ENCODE measurements at places on chromosomes 2 and 18.

DNA sequence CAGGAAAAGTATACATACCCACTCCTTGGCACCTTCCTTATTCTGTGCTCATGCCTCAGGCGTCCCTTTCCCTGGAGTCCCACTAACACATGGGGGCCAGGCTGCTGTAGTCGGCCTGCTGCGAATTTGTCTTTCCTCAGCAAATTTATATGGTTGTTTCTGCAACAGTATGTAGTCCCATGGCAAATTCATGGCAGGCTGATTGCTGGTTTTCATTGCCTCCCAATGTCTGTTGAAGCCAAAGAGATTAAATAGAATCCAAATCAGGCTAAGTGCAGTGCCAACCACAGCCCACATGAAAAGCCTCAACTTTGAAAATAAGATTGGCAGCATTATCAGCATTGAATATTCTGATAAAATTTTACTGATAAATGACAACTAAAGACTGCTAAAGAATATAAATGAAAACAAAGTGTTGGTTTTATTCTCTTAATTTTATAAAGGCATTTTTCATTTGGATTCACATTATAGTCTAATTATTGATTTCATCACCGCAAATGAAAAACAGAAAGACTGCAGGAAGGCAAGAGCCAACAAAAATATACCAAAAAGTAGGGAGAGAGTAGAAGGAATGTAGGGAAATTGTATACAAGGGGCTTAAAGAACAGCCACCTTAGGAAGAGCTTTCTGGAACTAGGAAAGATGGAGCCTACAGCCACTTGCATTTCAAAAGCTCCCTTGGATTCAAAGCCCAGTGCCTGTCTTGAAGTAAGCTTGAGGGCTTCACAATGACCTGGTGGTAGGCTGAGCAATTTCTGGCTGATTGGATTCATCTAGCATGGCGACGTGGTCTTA, 283.7 kb upstream of the MMADHC start:
- no peak for DNase-seq
- H3K27me3 ChIP-seq, result no peaks in the 10 kb centered on the region
- no peak overlapping the region for H3K27ac ChIP-seq
- no peaks in the 10 kb centered on the region for H3K36me3 ChIP-seq

DNA sequence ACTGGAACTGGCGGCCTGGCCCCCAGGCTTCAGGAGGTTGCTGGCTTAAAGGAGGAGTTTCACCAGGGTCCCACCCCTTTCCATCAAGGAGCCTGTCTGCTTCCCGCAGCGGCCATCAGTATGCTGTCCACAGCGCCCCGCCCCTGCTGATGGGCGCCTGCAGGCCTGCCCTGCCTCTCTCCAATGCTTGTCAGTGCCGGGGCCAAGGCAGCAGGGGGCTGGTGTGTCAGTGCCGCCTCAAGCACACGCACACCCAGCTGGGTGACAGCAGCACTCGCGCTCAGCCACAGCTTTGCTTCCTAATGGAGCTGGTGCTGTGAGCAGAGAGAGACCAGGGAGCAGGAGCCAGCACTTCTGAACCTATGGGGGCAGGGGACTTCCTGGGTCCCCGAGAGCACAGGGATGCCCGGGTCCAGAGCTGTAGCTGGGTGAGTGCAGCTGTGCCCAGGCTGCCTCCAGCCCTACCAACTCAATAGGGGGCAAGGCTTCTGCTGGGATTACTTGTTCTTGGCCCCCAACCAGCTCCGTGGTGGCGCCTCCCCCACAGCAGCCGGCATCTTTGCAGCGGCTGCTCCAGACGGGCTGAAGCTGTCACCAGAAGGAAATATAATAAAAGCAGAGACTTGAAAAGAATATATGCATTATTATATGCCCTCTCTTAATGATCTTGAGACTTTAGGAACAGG, 377.2 kb upstream of the LRATD1 start:
- no peak overlapping the region for H3K27ac ChIP-seq
- H3K4me3 ChIP-seq, result no peak overlapping the region
- no peaks in the 10 kb centered on the region for H3K27me3 ChIP-seq
- DNase-seq, result no peak
- H3K4me1 ChIP-seq, result no peaks in the 10 kb centered on the region

- no peak overlapping the region for H3K27ac ChIP-seq
- H3K27me3 ChIP-seq, result peaks cover 4% of the 10 kb centered on the region
- H3K4me3 ChIP-seq, result no peak overlapping the region
Measured at GRCh38 chr18:8787371-8787670, 82.0 kb downstream of the MTCL1 start.

- no peak overlapping the region for H3K4me3 ChIP-seq
- H3K36me3 ChIP-seq, result peaks cover under 1% of the 10 kb centered on the region
- peaks cover 21% of the 10 kb centered on the region for H3K4me1 ChIP-seq
- no peak for DNase-seq
- H3K27ac ChIP-seq, result no peak overlapping the region
Measured at GRCh38 chr2:168650781-168651180, 151.7 kb upstream of the NOSTRIN start.

- DNase-seq, result no peak
- H3K4me1 ChIP-seq, result no peaks in the 10 kb centered on the region
- no peak overlapping the region for H3K27ac ChIP-seq
- H3K27me3 ChIP-seq, result no peaks in the 10 kb centered on the region
Measured at GRCh38 chr2:239084007-239084406, 236.1 kb downstream of the TWIST2 start.

DNA sequence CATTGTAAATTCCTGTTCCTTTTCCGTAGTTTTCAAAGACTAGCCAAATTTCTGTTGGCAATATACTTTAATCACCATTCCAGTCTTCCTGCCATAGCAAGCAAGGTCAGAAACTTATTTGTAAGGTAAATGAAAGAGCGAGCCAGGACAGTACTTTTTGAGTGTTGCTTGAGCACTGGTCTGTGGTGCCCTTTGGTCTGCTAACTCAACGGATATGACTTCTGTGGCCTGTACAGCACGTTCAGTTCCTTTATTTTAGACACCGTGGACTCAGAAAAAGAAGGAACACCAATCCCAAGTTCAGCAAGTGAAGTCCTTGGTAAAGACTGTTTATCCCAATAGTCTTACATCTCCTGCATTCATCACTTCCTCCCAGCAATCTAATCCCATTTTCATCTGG, 166.3 kb downstream of the MYO1B start:
- DNase-seq, result no peak
- H3K4me3 ChIP-seq, result no peak overlapping the region

DNA sequence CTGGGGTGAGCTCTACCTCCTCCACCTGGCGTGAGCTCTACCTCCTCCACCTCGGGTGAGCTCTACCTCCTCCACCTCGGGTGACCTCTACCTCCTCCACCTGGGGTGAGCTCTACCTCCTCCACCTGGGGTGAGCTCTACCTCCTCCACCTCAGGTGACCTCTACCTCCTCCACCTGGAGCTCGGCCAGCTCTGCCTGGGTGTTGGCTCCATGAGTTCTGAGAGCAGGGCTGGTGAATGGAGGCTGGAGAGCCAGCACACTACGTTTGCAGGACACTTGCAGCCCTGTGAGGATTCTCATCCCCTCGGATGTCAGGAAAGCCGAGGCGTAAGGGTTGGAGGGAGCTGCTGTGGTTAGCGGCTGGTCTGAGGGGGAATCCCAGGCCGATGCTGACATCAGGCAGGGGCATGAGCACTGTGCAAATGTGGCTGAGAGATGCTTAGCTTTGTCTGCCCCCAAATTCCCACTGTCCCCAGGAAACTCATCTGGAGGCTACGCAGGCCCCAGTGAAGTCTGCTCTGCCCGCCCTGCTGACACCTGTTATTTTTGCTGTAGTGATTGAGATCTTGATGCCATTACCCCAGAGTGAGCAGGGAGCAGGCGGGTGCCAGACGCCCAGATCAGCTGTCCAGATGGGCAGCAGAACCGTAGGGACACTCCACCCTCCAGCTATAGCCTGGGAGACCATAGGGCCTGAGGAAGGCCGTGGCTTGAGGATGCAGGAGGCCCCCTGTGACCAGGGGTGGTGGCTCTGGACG, 3.3 kb downstream of the CROCC2 start:
- H3K27me3 ChIP-seq, result peaks cover 27% of the 10 kb centered on the region
- H3K36me3 ChIP-seq, result no peaks in the 10 kb centered on the region
- no peak overlapping the region for H3K27ac ChIP-seq
- H3K4me1 ChIP-seq, result no peaks in the 10 kb centered on the region

DNA sequence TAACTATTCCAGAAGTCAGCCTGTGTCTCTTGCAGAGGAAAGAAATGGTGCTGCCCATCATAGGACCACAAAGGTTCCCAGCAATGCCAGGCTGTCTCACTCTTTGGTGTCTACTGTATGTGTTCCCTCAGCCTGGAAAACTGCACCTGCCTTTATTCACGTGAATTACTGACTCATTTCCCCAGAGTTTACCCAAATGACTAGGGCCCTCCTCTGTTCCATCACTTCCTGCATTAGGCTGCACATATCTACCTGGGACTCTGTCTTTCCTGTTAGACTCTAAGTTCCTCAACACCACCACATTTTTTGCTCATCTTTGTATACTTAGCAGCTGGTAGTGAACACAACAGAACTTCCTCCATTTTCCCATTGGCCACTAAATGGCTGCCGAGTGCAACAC, 188.3 kb downstream of the FHOD3 start:
- H3K36me3 ChIP-seq, result no peaks in the 10 kb centered on the region
- H3K27ac ChIP-seq, result no peak overlapping the region
- peaks cover 16% of the 10 kb centered on the region for H3K27me3 ChIP-seq
- no peaks in the 10 kb centered on the region for H3K4me1 ChIP-seq

DNA sequence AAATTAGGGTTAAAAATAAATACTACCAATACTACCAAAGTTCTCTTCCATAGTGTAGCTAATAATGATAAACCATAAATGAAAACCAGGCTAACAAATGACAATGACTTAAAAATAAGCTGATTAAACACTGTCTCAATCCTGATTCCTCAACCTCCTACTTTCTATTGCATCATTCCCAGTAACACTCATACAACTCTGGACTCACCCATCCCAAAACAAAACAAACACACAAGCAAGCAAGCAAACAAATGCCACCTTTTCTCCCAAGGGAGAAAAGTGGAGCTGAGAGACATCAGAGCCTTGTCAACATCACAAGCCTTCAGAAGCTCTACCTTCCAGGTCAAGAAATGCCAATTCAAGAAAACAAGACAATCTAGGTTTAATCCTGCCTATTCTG, 620.7 kb downstream of the NYAP2 start:
- no peak for DNase-seq
- H3K27me3 ChIP-seq, result peaks cover 12% of the 10 kb centered on the region
- H3K4me3 ChIP-seq, result no peak overlapping the region
- H3K4me1 ChIP-seq, result peaks cover 14% of the 10 kb centered on the region

DNA sequence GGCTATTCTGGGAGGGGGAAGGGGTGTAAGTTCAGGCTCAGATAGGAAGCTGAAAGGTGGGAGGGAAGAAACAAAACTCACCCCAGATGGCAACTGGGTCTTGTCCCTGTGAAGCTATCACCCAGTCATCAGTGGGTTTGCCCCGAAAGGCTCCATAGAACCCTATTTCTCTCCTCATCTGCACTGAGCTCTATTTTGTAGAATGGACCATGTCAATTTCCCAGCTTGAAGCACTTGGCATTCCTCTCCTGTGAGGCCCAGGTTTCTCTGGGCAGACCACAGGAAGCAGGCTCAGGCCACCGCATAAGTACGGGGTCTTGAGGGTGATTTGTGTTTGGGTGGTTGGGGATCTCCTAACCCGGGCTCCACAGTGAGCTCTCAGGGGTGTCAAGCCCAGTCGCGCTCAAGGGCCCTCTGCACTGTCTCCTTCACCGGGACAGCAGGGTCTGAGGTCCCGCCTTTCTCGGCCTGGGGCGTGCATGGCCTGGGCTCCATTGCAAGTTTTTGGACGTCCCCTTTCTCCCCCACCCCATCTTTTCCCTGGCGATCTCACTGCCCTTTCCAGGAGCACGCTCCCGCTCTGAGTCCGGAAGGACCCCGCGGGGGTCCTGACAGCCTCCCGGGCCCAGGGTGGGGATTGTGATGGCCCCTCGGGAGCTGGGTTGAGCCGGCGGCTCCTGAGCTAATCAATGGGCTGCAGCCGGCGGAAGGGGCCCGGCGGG, 27.3 kb upstream of the NOTO start:
- H3K27ac ChIP-seq, result no peak overlapping the region
- peak overlapping the region; percentile 12 for H3K4me3 ChIP-seq
- peaks cover 52% of the 10 kb centered on the region for H3K27me3 ChIP-seq
- DNase-seq, result no peak
- peaks cover 36% of the 10 kb centered on the region for H3K4me1 ChIP-seq
